ENCODE measurements at places on chromosomes 7 and 10.

- no peak for DNase-seq
Measured at GRCh38 chr7:107594961-107595737, 15.1 kb downstream of the BCAP29 start.

DNA sequence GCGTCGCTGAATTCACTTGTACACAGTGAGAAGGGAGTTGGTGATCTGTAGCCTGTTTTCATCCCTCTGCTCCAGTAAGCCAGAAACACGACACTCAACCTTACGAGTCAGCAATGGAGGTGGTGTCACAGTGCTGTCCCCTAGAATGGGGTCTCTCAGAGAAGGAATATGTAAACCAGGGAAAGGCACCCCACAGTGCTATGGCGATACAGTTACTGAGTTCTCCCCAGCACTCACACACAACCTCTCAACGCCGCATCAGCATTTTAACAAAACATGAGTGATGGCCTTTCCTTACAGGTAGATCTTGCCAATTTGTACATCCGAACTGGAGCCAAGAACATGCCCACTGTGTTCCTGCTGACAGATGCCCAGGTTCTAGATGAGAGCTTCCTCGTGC, 196.3 kb downstream of the CDCA7L start:
- DNase-seq, result no peak

DNA sequence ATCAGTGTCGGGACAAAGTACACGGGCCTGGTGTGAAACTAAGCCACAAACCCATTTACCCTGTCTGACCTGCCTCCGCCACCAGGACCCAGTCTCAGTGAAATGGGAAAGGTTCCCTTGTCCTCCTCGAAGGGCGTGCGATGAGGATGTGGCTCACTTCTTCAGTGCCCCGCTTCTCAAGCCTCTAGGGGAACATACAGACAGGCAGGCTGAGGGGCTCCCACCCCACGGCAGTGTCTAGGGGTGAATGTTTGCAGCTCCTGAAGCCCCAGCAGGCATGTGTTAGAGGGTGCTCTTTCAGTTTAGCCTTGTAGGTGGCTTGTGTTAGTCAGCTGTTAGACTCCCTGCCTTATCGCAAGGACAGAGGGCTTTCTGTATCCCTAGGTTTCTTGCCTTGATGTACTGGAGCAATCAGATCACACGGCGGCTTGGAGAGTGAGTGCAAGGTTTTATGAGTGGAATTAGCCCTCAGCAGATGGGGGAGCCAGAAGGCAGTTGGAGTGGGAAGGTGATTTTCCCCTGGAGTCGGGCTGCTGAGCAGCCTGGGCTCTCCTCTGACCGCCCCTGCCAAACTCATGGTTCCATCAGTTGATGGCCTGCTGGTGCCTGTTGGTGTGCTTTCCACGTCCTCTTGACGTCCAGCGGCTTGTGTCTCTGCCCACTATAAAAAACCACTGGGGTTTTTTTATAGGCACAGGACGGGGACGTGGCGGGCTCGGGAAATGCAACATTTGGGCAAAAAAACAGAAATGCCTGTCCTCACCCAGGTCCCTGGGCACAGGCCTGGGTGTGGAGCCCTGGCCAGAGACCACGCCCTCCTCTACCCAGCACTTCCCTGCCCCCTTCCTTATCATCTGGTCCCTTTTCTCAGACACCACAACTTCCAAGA, 759 bp downstream of the NUDT1 start:
- DNase-seq, result no peak

DNA sequence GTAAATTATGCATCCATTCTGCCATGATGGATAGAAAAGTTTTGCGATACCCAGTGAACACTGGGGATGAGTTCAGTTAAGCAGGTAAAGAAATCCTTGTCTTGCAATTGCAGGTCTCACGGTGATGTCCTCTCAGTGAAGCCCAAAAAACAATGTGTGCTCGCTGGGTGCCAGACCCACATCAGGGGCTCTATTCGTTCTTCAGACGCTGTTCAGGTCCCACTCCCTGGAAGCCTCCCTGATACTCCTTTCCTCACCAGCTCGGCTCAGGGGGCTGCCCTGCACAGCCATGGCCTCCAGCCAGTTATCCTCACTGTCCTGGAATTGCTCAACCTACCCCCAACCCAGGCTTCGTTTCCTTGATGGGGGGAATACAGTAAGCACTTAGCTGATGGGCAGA, 323.5 kb downstream of the ADARB2 start:
- DNase-seq, result no peak

- DNase-seq, result no peak
Measured at GRCh38 chr7:81768951-81769778, 682 bp downstream of the HGF start.

GRCh38 chr10:119310806-119311205, 103.4 kb downstream of the GRK5 start:
- no peak for DNase-seq

DNA sequence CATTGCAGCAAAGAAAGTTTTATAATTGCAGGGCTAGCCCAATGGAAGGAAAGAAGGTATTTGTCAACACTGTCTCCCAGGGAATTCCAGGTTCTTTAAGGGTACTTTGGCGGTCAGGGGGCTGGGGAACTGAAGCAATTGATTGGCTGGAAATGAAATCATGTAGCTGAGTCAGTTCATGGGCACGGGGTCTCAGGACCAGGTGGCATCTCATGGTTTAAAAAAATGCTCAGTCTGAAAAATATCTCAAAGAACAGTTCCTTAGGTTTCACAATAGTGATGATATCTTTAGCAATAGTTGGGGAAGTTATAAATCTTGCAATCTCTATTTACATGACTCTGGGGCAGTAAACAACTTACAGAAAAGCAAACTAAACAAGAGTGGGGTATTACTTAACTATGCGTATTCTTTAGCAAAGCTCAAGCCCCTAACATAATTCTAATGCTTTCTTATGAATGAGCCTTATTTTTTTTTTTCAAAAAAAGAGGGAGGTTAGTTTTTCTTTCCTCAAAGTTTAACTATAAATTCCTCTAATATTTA, 376.9 kb upstream of the NRG3 start:
- no peak for DNase-seq

DNA sequence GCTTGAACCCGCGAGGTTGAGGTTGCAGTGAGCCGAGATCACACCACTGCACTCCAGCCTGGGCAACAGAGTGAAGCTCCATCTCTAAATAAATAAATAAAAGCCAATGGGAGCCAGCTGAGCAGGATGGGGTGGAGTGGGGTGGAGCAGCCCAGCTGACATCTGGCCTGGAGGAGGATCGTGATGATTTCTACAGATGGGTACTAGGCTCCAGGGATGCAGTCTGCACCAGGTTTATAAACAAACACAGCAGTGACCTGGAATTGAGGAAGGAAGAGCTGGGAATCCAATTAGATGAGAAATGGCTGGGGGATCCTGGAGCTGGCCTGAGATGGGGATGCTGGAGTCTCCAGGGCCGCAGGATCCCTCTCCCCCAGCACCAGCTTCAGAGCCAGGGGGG, 7.3 kb upstream of the GRIFIN start:
- no peak for DNase-seq
